ENCODE measurements at places on chromosomes 6 and 20.
A peak's percentile ranks its signal among the peaks of the same experiment; 100 is the strongest.

GRCh38 chr20:52867305-52867704, 104.9 kb upstream of the TSHZ2 start:
- DNase-seq = no peak

DNA sequence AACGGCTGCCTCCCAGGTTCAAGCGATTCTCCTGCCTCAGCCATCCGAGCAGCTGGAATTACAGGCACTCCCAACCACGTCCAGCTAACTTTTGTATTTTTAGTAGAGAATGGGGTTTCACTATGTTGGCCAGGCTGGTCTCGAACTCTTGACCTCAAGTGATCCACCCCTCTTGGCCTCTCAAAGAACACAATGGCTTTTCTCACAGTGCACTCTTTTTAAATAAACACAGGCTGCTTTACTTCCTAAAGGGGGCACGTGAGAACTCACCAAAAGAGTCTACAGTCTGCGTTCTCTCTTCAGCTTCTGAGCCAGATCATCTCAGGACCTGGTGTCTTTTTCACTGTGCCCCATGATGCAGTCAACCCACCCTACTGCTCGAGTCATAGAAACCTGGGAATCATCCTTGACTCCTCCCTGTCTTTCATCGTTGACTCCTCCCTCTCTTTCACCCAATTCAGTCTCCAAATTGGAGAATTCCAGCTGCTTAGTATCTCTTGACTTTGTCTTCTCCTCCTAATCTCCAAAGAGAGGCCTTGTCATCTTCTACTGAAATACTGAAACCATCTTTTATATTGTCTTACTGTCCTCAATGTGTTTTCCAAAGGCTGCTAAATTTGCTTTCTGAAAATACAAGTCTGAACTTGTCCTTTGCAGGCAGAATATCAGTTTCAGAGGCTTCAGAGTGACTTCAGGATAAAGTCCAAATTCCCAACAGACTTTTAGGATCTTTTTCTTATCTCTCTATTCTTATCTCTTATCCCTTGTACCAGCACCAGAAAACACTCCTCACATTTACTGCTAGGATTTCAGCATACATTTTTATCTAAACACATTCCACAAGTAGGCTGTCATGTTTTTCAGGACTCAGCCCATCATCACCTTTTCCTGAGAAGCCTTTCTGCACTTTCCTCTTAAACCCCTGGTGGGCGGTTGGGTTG, 323.4 kb downstream of the SYNE1 start:
- no peak for DNase-seq

GRCh38 chr6:139583420-139583819, 209.0 kb upstream of the CITED2 start:
- DNase-seq = no peak

GRCh38 chr6:135474362-135474761, 23.2 kb downstream of the AHI1 start:
- no peak for DNase-seq

GRCh38 chr6:72260489-72260888, 361.4 kb upstream of the KCNQ5 start:
- DNase-seq = no peak

DNA sequence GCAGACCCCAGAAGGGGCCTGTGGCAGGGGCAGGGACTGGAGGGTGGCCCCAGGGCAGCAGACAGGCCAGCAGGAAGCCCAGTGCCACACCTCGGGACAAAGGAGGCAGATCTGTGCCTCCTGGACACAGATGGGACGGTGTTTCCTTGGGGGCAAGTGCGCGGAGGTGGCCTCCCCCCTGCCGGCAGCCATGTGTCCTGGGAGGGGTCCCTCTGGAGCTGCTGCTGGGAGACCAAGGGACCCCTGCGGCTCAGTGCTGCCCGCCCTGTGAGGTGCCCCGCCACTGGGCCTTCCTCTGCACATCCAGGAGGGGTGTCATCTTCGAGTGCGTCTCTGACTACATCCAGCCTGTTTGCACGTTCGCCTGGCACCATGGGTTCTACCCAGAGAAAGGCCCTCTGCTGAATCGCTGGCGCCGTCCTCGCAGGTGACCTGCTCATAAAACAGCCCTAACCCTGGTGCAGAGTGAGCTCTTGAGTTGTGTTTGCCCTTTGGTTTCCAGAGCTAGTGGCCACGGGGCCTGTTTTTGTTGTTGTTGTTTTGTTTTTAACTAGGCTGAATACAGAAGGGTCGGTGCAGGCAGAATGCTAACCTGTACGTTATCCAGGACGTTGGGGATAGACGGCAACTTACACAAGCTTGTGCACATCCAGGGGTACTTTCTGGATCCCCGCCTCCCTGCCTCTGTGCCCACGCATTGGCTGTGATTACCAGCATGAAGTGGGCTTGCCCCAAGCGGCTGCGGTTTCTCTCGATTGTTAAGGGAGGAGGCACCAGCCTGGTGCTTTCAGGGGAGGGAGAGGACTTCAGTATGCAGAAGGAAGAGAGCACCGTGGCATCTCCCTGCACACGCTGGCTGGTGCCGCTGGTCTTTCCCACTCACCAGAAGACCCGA, 1.3 kb upstream of the KCNQ2 start:
- DNase-seq = no peak

- no peak for DNase-seq
These were observed 84.2 kb downstream of the TCP11 start for GRCh38 chr6:35056952-35057351.

DNA sequence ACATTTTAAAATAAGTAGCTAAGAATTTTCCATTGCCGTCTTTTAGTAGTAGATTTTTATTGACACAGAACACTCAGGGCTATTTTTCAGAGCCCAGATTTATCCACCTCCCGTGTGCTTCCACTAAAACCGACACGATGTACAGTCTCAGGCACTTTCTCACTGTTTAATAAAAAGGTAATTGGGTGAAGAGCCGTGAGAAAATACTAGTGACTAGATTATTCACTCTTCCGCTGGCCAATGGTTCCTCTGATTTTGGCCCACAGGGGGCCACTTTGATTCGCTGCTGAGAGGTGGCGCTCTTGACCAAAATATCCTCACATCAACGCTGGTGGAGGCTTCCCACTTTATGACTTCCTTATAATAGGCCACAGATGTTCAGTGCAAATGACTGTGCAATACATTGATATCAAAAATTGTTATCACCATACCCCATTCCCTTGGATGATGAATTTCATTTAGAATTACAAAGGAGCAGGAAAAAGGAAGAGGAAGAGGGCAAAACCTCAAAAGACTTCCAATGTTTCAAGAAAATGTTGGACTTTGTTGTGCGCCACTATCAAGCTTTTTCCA, 12.3 kb upstream of the HDDC2 start:
- no peak for DNase-seq

DNA sequence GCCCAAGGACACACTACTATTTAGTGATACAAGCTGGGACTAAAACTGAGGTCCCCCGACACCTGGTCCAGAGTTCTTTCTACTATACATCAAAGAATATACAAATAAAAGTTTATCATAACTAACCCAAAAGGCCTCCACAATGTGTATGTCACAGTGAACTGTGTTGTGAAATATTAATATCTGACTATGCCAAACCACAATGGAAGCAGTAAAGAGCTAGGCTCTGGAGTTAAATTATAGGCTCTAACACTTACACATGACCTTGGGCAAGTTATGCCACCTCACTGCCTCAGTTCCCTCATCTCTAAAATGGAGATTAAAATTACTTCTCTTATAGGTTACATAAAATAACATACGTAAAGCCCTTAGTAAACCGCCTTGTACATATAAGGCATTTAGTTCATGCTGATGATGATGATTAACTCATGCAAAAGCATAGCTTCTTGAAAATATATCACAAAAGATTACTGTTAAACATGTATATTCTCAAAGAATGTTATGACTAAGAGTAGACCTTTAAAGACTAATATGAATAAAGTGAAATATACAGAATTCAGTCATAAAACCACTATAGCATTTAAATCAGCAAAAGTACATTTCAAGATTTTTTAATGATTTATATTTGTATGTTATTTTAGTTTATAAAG, 5.7 kb downstream of the SUPT3H start:
- DNase-seq = no peak

DNA sequence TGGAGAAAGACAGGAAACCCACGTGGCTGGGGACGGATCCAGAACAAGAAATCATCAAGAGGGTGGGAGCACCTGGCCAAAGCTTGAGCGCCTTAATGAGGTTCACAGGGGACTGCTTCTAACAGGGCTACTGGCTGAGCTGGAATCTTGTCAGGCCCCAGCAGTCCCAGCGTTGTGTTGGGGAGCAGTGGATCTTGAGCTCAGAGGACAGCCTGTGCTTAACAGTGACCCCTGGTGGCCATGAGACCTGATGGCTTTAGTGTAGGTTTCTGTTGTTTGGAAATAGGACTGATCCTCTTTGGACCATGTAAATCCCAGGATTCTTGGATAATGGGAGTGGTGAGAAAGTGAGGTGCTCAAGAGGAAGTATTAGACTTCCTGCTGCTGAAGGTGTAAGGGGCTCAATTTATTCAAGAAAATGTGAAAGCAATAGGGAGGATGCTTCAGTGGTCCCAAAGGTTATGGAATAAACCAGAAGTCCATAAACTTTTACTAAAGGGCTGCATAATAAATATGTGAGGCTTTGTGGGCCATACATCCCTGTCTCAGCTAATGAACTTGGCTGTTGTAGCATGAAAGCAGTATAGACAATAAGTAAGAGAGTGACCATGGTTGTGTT, 216.2 kb downstream of the NFATC2 start:
- peak; percentile 5 for DNase-seq

DNA sequence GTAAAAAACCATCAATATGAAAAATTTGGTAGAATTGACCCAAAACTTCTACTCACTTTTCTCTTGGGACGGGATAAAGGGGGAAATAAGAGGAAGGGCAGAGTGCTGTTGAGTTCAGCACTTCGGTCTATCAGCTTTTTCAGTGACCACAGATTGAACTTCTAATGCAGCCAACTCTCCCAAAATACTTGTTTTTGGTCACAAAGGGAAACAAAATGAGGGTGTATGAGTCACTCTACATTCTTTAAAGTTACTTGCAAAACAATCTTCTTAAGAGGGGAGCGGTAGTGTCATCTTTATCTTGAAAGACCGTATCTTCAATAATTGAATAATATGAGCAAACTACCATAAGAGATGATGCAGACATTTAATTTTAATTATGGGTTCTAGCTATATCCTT, 661.3 kb downstream of the CD109 start:
- no peak for DNase-seq

DNA sequence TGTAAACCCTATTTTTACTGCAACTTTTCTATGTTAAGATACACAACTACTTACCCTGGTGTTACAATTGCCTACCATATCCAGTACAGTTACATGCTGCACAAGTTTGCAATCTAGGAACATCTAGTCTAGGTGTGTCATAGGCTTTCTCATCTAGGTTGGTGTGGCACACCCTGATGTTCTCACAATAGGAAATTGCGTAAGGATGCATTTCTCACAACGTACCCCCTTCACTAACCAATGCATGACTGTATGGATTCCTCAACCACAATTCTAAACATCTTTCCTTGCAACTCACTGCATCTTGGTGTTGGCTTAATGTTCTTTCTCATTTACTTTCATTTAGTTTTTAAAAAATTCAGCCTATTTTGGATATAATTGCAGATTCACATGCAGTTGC, 31.6 kb downstream of the GJA10 start:
- DNase-seq = no peak

DNA sequence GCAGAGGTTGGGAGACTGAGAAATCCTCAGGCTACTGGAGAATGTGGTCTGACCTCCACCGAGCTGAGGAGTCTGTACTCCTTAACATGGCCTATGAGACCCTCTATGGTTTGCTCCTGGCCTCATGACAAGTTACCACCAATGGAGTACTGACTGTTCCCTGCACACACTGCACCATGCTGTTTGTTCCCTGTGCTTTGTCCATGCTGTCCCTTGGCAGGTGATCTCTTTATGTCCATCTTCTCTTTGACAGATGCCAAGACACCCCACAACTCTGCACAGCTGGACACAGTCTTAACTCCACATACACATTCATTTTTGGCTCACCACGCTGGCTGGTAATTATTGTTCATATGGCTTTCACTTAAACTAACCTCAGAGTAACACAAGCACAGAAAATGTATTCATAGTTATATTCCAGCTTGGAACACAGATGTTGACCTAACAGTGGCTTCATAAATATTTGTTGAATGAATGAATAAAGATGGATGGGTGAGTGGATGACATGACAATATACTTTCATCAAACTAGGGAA, 258.0 kb downstream of the ATXN1 start:
- DNase-seq = no peak

DNA sequence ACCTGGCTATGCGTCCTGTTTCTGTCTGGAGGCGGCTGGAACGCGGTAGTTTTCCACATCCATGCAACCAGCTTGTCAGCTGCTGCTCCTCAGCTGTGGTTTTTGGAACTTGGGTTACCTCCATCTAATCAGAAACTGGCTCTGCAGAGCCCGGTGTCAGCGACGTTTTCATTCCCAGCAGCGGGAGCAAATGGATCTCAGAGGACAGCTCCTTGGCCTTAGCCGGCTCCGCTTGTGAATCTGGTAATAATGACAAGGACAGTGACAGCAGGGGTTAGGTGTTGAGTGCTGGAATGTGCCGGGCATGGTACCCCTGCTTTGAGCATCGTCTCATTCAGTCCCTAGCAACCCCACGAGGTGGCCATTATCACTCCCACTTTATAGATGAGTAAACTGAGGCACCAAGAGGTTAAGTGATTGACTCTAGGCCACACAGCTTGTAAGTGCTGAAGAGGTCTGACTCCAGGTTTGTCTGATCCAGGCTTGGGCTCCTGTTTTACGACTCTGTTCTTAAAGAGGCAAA, 1.3 kb downstream of the SLCO4A1 start:
- DNase-seq = no peak

GRCh38 chr20:58567437-58567836, 52.2 kb upstream of the APCDD1L start:
- DNase-seq = no peak

- DNase-seq = no peak
These were observed 175.2 kb downstream of the CDKAL1 start for GRCh38 chr6:20709451-20709850.

DNA sequence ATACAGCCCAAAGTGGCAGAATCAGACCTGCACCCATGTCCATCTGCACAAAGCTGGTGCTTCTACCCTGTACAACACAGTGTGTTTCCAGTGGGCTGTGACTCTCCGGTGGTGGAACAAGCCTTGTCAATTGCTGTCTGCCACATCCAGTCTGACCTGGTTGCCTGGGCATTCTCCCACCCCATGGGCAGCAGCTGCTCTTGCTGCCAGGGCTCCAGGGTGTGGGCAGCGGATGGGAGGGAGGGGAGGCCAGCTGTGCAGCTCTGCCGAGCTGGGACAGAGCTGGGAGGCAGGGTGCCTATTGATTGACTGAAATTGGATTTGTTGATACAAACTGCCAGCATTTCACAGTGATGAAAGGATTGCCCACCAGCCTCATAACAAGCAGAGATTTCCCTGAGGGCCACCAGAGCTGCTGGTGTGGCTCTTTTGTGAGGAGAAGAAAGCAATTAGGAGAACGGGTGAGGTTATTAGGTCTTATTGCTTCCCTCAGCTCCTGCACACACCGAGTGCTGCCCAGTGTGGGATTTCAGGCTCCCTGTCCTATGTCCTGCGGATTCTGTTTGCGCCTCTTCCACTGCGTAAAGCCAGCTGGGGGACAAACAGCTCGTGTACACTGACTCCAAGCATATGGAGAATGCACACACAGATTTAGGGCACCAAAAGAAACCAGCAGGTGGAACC, 150.8 kb downstream of the NRN1 start:
- DNase-seq = no peak
